Stimulated activated CD4-positive, alpha-beta T cell treated with anti-CD3 and anti-CD28 coated beads, Interleukin-1b, Interleukin-23, amount 100 ng/mL, for 1 hour (primary cell): ENCODE measurements at places on chromosomes 2 and 18.

DNA sequence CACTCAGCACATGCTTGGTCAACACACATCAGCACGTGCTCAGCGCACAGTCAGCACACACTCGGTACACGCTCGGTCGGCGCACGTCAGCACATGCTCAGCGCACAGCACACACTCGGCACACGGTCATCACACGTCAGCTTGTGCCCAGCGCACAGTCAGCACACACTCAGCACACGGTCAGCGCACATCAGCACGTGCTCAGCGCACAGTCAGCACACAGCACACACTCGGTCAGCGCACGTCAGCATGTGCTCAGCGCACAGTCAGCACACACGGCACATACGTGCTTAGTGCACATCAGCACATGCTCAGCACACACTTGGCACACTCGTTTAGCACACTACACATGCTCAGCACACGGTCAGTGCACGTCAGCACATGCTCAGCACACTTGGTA is 49.7 kb upstream of the NFATC1 start:
- DNase-seq = no peak

DNA sequence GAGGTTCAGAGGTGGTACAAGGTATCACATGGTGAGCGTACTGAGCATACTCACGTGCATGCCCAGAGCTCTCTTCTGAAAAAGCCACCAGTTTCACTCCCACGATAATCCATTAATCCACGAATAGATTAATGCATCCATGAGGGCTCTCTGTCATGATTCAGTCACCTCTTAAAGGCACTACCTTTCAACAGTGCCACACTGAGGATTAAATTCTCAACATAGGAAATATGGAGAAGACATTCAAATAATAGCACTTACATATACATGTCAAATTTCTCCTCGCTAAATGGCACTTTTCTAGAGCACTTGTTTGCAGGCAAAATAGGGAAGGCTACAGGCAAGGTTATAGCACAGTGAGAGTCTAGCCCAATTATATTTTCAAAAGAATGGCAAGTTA is 825.9 kb downstream of the TRIB2 start:
- DNase-seq = no peak

DNA sequence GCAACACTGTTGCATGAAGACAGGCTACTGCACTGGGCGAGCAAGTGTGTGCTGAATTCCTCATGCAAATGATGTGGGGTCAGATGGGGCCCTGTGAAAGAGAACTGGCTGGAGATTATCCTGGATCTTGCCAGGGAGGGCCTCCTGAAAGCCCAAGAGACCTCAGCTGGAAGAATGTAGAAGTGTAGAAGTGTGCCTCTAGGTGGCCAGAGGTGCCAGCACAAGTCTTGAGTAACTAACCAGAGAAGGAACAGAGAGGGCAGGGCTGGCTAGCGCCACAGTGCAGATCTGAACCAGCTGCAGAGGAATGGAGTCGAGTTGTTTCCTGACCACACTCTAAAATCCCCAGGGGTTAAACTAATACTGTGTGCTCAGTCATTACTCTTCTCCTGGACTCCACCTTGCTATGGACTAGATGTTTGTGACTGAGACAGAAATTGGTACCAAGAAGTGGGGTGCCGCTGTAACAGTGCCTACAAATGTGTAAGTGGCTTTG is 399.3 kb downstream of the LRATD1 start:
- no peak for DNase-seq

GRCh38 chr2:240917009-240917683 is 11.0 kb downstream of the CROCC2 start:
- DNase-seq = no peak

DNA sequence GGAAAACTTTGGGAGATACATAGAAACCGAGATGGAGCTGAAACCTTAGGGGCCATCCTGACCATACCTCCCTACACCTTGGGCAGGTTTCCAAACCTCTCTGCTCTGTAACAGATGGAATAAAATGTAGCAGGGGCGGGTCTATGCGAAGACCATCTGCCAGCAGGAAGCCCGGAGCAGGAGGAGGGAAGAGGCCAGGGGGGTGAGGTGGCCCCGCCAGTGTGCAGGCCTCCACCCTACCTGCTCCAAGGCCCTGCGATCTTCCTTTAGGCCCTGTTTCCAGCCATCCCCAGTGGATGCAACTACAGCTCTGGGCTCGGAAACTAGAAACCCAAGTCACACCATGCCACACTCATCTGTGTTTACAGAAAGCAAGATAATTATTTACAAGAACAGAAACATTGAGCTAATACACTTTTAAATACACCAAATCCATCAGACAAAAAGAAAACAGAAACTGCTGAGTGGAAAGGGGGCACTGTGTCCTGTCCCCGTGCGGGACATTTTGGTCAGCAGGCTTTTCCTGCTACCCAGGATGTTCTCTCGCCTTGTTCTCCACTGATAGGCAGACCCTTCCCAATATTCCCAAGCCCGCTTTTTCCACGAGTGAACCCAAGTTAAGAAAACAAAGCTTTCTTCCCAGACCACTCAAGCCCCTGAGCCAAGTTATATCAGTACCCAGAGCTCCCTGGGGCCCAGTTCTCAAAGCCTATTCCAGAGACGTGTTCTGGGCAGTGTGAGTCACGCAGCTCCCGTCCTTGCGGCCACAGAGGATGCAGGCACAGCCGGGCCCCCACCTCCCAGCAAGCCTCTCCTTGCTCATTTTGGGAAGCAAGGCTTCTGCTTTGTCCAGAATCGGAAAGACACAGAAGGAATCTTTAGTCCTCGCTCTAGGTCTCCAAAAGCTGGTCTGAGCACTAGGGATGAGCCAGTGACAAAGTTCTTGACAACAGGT is 17.3 kb downstream of the CIB4 start:
- DNase-seq = no peak

GRCh38 chr18:59559528-59559927 is 137.7 kb downstream of the CCBE1 start:
- DNase-seq = no peak

- DNase-seq = no peak
These were observed 84.2 kb upstream of the NCK2 start for GRCh38 chr2:105660489-105660888.

DNA sequence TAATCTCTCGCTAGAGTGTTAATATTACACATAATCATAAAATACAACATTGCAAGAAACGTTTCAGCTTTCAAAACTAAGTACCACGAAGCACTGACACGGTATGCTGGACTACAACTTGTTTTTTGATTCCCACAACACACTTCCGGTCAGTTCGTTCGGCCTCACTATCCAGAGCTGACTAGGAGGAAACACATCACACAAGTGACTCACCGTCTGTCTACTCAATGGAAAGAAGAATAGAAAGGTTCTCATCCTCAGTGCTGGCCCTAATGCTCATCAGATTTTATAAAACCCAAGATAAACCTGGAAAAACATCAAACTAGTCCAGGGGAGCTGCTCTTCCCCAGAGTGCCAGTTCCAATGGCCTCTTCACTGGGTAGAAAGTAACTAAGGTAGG is 42.9 kb downstream of the ZNF385B start:
- DNase-seq = no peak

DNA sequence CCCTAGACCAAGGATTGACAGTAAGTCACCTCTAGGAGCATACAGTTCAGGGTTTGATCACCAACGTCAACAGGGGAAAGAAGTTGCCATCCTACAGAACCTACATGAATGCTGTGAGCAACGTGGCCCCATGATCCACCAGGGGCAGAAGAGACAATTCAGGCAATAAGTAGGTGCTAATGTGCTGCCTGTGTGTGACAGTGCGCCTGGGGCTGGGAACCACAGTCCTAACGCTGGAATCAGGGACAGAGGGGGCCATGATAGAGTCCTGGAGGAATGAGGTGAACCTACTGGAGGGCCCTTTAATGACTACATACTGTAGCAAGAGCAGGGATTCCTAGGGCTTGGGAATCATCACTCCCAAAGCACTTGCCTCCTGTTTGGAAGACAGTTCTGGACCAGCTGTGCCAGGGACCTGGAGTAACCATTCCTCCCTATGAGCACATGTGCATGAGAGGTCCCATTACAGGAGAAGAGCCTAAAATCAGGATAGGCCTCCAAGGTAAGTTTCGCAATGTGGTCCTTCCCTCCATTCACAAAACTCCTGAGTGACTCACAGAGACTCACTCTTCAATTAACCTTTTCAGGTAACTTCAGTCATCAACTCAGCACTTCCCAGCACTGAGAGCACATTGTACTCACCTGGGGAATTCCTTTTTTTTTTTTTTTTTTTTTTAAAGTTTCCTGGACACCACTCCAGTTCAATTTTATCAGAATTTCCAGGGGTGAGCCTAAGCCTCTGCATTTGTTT is 214.0 kb downstream of the TMEM163 start:
- DNase-seq = no peak

DNA sequence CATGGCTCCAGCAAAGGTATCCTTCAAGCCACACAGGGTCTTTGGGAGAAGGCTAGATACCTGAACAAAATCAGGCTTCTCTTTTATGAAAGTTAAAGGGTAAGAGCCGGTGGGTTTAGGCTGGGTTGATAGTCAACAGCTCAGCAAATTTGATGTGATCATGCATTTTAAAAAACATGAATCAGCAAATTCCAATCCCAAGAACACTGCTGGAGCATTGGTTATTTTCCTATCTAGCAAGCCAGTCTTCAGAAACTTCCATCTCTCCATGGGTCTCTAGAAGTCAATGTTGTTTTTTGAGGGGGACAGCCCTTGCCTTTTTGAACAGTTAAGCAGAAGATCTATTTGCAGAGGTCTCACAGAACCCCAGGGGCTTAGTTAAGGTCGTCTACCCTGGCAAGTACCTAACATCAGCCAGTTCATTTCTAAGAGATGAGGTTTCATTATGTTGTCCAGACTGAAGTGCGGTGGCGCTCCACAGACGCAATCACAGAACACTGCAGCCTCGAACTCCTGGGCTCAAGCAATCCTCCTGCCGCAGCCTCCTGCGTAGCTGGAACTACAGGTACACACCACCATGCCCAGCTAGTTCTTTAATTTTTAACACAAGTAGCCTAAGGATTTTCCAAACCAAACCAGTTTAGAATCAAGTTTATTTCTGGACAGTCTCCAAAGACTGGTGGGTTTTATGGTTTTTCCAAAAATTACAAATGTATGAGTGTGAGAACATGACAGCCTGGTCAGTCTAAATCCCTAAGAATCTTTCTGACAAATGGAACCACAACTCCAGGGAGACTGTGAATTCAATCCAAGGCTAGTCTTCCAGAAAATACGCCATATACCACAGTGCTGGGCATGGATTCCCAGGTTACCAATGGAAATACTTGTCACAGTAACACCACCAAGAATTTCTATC is 4.1 kb upstream of the ZCCHC2 start:
- no peak for DNase-seq

GRCh38 chr18:7165846-7166393 is 48.3 kb upstream of the LAMA1 start:
- no peak for DNase-seq
